Activated CD8-positive, alpha-beta memory T cell treated with anti-CD3 and anti-CD28 coated beads, Interleukin-2, amount 50 U/mL, for 48 hours (primary cell): ENCODE measurements at places on chromosomes 13 and 19.

DNA sequence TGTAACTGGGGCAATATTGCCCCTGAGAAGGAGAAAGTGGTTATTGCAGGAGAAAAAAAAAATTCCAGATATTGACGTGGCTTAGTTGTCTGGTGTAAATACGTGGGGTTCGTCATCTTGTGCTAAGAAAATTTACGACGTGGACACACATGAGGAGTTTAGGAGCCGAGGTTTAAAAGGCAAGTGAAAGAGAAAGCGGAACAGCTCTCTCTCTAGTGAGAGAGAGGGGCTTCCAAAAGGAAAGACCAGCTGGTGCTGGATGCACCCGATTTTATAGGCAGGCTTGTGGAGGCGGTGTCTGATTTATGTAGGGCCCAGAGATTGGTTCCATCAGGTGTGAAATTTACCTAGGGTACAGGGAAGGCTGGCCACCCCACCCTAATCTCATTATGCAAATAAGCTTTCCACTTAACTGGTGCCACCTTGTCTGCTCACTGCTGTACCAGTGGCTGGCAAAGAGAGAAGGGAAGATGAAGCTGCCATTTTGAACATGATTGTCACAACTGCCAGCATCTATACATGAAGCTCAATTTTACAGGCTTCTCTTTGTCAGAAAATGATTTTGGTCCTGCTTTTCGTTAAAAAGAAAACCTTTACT, 845.1 kb downstream of the DACH1 start:
- no peak for DNase-seq

GRCh38 chr13:43267916-43268315, 244.5 kb downstream of the DNAJC15 start:
- DNase-seq = no peak

DNA sequence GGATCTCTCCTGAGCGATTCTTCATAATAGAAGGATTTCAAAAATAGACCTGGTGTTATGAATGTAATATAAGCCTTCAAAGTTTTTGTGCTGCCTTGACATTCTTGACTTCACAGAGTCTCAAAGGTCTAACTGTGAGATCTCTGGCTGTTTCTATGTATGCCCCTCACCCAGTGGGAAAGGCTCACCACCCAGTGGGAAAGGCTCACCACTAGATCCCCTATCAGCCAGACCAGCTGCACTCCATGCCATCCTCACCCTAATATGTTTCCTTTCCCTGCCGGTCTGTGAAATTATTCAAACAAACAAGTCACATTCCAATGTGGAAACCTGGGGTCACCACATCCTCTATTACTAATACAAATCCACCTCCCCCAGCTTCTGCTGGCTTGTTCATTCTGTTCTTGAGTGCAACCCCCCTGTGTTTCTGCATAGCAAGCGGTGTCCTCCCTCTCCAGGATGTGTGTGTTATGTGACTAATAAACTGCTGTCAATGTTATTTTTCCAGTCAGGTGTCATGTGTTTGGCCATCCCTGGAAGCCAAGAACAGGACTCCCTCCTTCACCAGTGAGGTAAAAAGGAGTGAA, 13.8 kb upstream of the SLITRK1 start:
- DNase-seq = no peak

GRCh38 chr13:102702965-102703725, 8.3 kb upstream of the METTL21C start:
- no peak for DNase-seq
